ENCODE measurements at places on chromosomes 5 and 9. TPM values are rescaled to one million over a fixed set of nuclear protein-coding genes. Genes with fewer than 3 reads are reported as not detected.

- DNase-seq, result no peak
These were observed 123.7 kb downstream of the SNCAIP start for GRCh38 chr5:122435761-122436160.

DNA sequence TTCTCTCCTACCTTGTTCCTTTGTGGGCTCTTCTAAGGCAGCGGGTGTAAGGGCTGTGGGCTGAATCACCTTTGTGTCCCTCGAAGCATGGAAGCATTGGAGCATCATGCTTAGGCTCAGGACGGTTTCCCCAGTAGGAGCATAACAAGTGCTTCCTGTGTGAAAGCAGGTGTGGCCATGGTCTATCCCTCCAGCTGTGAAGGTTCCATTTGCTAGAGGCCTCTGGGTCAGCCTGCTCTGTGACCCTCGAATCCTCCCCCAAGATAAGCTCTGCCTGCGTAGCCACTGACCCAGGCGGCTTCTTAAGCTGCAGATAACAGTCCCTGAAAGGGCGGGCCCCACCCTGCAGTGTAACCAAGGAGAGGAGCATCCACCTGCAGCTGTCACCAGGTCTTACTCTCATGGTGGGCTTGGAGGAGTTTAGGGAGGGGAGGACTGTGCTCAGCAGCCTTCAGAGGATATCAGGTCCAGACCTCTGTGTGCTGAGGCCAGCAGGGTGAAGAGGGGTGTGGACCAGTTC, 8.4 kb upstream of the NDST1 start:
- DNase-seq, result no peak

DNA sequence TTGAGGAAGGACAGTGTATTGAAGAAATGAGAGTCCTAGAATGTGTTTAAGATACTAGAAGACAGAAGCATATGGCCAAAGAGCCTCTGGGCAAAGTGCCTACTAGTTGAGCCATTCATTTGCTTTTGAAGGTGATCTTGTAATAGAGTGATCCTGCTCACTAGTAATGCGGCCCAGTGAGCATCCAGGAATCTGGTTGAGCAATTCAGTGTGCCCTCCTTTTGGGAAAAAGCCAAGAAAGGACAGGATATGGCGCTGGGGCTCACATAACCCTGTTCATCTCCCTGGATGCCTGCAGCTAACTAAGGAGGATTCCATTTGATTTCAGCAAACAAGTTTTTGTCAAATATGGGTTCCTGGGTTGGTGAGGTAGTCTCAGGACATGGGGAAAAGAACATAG, 16.3 kb downstream of the ADAM19 start:
- DNase-seq, result no peak

DNA sequence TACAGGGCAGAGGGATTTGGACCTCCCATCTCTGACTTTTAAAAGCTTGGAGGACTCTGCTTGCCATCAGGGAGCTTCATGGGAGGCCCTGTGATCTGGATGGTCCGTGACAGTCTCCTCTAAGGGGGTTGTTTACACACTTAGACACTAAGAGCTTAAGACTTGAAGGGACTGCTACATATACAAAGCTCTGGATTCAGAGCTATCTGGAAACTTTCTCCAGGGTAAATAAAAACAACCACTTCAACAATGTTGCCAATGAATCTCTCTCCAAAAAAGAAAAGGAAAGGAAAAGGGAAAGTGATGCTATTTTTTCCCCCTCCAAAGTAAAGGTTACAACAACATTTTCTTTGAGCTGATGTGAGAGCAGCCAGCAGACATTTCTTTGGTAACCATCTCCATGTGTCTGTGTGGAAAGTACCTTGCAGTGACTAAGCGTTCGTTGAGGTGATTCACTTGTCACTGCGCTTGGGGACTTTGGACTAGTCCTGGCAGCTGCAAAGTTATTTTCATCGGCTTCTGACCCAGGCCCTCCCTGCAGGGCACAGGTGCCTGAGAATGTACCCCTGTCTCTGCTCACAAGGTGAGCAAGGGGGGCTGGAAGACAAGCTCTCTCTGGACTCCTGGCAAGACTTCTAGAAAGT, 262.1 kb upstream of the KLF4 start:
- DNase-seq, result no peak

GRCh38 chr5:82160948-82161347, 117.2 kb downstream of the RPS23 start:
- DNase-seq, result no peak

- peak; percentile 21 for DNase-seq
These were observed 663 bp downstream of the ISOC1 start for GRCh38 chr5:129094924-129095899.

NPR3 gene
- total RNA-seq, result 0.05 TPM

FST gene
- 3.9 TPM for total RNA-seq

CYLC2 gene
- total RNA-seq, result not detected

TEX48 gene
- not detected for total RNA-seq

NUTM2F gene
- not detected for total RNA-seq

SOX30 gene
- not detected for total RNA-seq
